ENCODE measurements at places on chromosomes 5 and 9. TPM values are rescaled to one million over a fixed set of nuclear protein-coding genes. Genes with fewer than 3 reads are reported as not detected.

GRCh38 chr5:16457853-16458252 lies 7.7 kb downstream of the ZNF622 start:
- no peak overlapping the region for H3K4me3 ChIP-seq
- peaks cover 28% of the 10 kb centered on the region for H3K4me1 ChIP-seq
- no peaks in the 10 kb centered on the region for H3K27me3 ChIP-seq
- H3K36me3 ChIP-seq = peaks cover 37% of the 10 kb centered on the region

- no peaks in the 10 kb centered on the region for H3K27me3 ChIP-seq
- no peak for DNase-seq
- no peaks in the 10 kb centered on the region for H3K4me1 ChIP-seq
- no peak overlapping the region for H3K4me3 ChIP-seq
- H3K27ac ChIP-seq = no peak overlapping the region
Measured at GRCh38 chr5:164306662-164307061, 801.2 kb downstream of the MAT2B start.

GRCh38 chr5:10564838-10565784 lies 1.2 kb downstream of the ANKRD33B start:
- DNase-seq = no peak
- H3K4me3 ChIP-seq = peak overlapping the region; percentile 60
- peaks cover 60% of the 10 kb centered on the region for H3K27me3 ChIP-seq
- H3K36me3 ChIP-seq = no peaks in the 10 kb centered on the region
- H3K4me1 ChIP-seq = peaks cover 16% of the 10 kb centered on the region

DNA sequence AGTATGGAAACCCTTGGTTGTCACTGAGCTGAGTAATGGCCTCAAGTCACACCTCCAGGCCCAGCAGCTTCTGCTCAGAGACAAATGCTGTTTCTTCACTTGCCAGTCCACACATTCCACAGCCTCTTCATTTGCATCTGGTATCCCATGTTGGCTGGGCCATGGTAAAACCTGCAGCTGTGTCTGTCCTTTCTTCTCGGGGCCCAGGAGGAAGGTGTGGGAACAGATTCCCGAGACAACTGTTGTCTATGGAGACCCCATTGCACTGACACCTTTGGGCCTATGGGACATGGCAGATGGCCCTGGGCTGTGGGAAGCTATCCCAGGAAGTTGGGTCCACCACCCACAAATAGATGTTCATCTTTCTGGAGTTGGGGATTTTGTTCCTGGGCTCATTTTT lies 85.1 kb downstream of the MACROH2A1 start:
- no peaks in the 10 kb centered on the region for H3K27me3 ChIP-seq
- H3K4me3 ChIP-seq = no peak overlapping the region
- H3K27ac ChIP-seq = no peak overlapping the region
- no peaks in the 10 kb centered on the region for H3K36me3 ChIP-seq
- no peaks in the 10 kb centered on the region for H3K4me1 ChIP-seq
- no peak for DNase-seq

GRCh38 chr5:18968966-18969365 lies 1019.0 kb downstream of the CDH18 start:
- H3K4me3 ChIP-seq = no peak overlapping the region
- no peaks in the 10 kb centered on the region for H3K27me3 ChIP-seq
- no peak for DNase-seq
- H3K27ac ChIP-seq = no peak overlapping the region

TXN gene
- 275 TPM for total RNA-seq

EQTN gene
- total RNA-seq = 0.64 TPM

HAVCR1 gene
- 3.7 TPM for total RNA-seq

ELOVL7 gene
- 13.8 TPM for total RNA-seq

HSPA9 gene
- 227 TPM for total RNA-seq

Measured in transverse colon (tissue), 4 donors.